T-helper 17 cell (primary cell): ENCODE measurements at places on chromosomes 5 and 9.

DNA sequence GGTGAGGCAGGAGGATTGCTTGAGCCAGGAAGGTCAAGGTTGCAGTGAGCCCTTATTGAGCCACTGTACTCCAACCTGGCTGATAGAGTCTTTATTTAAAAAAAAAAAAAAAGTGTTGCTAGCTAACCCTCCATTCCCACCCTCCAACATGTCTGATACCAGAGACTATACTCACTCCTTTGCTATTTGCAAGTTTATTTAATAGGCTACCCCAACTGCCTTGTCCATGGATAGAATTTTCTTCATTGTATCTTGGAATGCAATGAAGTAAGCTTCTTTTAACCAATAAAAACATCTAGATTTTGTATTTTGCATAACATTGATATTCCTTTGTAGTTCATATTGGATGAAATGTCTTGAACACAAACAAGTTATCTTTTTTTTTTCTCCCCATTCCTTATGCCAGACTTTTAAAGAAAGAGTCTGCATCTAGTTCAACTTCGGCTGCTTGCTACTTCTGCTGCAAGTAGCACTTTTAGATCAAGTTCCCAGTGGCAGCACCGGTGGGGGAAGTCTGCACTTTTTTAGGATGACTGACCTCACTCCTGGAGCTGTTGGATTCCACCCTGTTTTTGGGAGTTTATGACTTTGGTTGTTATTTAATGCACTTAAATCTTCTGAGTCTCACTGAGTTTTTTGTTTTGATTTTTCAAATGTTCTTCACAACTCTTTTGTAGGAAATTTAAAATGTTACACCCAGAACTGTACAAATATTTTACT is 112.5 kb downstream of the UHRF2 start:
- no peak for DNase-seq

GRCh38 chr5:78527054-78527859 is 121.3 kb downstream of the LHFPL2 start:
- DNase-seq: no peak

DNA sequence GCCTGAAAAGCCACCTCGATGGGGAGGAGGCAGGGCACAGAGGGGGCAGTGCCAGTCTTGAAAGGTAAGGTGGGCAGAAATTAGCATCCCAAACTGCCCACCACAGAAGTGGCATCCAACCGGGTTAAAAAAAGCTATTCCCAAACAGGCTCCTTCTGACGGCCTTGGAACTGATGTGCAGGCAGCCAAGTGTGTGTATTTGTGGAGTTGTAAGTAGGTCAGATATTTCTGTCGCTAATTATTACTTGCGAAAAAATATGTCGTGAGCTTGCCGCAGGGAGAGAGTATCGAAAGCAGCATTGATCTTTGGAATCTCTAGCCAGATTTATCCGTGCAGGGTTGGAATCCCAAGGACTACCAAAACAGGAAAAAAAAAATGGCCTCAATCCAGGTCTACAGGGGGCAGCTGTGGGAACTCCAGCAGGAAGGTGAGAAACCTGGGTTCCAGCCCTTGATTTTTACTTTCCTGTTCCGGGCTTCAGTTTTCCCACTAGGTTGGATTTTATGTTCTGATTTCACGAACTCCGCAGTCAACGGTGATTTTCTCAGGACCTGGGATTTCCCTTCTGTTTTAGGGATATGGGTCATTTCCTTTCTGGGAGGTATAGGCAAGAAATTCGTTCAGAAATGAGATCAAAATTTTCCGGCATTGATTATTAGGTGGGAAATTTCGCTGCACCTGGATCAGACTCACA is 200.8 kb downstream of the RGS3 start:
- no peak for DNase-seq

- no peak for DNase-seq
These were observed 141.1 kb upstream of the DAP start for GRCh38 chr5:10902145-10902544.

DNA sequence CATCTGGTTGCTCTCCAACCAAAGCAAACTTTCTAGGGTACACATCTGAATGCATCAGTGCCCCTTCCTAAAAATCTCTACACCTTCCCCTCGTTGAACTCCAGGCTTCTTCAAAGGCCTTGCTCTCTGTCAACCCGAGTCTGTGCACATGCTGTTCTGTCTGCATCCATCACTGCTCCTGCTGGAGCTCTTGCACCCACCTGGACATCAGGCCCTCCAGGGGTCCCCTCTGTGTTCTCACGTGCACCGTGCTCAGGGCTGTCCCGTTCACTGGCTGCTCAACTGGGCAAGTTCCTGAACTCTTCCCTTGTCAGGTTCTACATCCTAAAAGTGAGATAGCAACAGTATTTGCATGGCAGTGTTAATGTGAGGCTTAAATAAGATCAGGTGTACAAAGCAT is 62.7 kb upstream of the ANGPTL2 start:
- DNase-seq: no peak

GRCh38 chr5:143521846-143522400 is 118.4 kb upstream of the NR3C1 start:
- no peak for DNase-seq

DNA sequence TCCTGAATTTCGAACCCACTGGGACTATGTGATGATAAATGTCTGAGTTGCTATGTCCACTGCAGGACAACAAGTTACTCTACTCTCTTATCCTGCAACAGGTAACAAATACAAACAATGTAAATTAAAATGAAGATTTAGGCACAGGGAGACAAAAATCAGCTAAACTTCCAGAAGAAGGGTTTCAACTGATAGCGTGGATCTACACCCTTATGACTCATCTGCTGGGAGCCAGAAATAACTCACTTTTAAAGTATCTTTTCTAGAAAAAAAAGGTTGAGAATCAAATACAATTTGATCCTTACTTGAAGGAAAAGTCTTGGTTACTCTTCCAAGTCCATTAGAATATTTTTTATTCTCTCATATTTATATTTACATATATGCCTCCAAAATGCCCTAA is 21.4 kb downstream of the PJA2 start:
- DNase-seq: no peak

DNA sequence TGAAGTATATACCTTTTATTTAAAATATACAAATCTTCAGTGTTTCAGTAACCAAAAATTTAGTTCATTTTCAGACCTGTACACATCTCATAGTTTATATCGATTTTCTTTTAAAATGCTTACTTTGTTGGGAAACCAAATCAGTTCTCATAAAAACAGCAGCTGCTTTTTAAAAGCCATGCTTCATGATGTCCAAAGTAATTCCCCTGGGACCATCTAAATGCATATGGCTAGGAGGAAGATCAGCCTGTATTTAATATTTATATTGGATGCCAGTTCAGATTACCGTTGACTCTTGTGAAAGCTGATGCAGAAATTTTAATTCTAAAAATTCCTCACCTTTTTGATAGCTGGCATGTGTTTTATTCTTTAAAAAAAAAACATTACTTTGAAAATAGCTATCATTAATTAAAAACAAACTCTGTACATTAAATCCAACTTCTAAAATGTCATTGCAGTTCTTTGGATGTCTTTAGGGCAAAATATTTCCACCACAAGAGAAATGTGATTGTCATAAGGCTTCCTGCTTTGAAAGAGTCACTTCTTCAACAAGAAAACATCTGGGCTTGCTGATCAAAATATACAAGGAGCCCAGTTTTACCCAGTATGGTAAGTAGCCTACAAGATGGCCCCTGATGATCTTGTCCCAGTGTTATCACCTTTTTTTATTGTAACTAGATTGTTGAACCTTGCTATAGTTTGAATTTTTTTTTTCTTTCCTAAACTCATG is 1242.9 kb upstream of the CDH6 start:
- DNase-seq: no peak

DNA sequence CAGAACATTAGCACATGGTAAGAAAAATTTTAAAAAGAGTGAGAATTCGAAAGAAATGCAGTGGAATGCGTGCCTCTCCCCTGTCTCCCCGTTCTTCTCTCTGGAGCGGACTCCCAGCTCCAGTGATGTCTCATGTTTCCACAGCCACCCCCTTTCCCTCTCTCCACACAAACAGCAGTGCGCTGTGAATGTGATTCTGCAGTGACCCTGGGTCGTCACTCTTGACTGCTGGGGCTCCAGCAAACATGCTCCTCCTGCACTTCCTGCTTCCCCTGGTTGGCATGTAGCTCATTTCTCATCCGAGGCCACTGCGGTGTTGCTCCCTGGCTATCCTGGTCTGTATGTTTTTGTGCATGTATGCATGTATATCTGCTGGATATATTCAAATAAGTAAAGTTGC is 13.3 kb downstream of the PHF2 start:
- no peak for DNase-seq

DNA sequence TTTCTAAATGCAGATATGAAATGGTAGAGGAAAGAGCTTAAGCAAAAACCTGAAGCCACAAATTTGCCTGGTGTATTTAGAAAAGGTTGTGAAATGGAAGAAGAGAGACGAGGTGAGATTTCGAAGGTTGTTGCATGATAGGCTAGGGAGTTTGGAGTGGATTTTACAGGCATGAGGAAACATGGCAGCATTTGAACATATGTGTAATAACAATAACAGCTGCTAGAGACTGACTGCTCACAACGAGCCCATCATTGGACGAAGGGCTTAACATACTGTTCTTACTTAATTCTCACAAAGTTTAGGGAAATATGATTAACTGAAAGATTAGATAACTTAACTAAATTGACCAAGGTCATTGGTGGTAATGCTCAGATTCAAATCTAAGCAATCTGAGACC is 108.1 kb downstream of the JAKMIP2 start:
- DNase-seq: no peak

DNA sequence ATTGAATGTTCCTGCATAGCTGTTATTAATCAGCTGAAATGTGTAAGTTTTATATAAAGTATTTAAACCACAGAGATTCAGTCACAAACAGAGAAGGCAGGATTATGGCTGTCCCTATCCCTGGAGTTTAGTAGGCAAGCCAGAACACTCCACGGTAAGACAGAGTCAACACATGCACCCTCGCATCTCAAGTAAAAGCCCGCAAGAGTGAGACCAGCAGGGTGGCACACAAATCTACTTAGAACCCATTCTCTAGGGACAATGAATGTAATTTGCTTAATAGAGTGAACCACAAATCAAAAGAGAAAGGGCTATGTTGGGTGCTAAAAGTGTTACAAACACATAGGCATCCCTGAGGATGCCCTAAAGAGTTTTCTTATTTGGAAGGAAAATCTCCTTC is 35.1 kb downstream of the LPAR1 start:
- no peak for DNase-seq

- DNase-seq: no peak
These were observed 8.9 kb downstream of the NELFB start for GRCh38 chr9:137264067-137264466.

DNA sequence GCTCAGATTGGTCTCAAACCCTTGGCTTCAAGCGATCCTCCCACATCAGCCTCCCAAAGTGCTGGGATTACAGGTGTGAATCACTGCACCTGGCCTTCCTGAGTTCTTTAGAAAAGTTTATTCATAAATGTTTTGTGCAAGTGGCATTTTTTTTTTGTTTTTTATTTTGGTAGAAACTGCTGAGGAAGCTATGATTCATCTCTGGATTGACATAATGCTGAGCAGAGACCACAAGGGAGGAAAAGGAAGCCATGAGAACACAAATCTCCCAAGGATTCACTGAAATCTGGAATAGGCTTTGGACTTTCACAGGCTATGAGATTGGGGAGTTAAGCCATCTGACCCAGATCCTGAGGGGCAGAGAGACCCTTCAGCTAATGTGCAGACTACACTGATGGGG is 3.4 kb upstream of the SLC46A2 start:
- no peak for DNase-seq

GRCh38 chr9:96447406-96447805 is 2.6 kb upstream of the HABP4 start:
- DNase-seq: no peak
